Stimulated activated CD8-positive, alpha-beta memory T cell treated with anti-CD3 and anti-CD28 coated beads, Interleukin-7, amount 100 ng/mL, for 24 hours (primary cell): ENCODE measurements at places on chromosomes 1 and 21.

DNA sequence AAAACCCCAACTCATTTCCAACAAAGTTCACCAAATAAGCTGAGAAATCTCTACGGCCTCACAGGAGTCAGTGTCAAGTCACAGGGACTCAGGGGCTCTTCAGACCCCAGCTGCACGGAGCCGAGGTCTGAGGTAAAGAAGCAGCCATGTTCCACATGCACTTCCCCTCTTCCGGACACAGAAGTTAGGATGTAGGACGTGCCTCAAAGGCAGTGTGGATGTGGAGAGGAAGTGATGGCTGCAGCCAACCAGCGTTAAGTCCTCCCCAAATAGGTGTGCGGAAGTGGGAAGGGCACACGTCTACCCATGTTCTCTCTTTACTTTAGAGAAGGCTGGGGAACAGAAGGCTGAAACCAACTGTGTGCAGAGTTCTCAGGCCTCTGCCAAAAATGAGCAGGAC lies 14.6 kb upstream of the NCF2 start:
- no peak for DNase-seq

DNA sequence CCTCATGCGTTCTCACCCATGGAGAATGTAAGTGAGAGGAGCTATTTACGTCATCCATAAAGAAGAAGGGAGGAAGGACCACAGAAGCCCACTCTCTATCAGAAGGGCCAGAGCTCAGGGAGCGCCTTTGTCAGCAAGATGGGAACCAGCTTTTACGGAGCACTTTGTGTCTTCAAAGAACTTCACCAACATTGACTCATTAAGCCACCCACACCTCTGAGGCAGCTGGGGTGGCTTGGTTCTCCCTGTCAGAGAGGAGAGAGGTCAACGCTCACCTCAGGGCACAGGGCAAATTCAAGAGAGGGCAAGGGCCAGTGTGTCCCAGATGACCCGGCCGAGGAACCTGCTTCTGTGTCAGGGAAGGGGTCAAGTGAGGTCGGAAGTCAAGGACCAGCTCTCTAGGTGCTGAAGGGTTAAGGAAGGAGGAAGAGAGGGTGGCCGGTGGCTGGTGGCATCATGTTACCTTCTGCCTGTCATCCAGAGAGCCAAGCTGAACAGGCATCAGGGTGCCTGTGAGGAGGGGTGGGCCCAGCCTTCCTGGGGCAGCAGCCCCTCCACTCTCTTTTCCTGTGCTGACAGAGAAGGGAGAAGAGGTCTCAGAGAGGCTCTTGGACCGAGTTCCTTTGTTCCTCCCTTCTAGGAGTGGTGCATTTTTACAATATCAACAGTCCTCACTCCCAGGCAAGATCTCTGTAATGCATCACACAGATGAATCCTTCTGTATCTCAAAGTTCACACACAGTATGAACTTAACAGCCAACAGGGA lies 109.0 kb downstream of the ETS2 start:
- DNase-seq: no peak

- no peak for DNase-seq
These were observed 6.1 kb downstream of the SH2D1B start for GRCh38 chr1:162405800-162406199.

DNA sequence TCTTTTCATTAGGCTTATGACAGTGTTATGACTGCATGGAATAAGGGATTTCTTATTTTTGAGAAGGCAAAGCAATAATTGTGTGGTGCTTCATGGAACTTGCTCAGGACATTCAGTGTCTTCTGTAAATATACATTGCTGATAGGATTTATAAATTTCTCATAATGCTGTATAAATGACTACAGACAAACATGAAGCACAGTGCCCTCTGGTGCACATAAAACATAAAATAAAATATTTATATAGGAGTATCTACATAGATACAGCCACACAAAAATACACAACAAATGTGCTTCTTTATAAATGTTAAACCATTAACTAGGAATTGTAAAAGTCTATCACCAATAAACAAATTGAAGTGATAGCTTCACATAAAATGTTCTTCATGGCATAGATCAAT lies 24.1 kb downstream of the BRINP3 start:
- DNase-seq: no peak

DNA sequence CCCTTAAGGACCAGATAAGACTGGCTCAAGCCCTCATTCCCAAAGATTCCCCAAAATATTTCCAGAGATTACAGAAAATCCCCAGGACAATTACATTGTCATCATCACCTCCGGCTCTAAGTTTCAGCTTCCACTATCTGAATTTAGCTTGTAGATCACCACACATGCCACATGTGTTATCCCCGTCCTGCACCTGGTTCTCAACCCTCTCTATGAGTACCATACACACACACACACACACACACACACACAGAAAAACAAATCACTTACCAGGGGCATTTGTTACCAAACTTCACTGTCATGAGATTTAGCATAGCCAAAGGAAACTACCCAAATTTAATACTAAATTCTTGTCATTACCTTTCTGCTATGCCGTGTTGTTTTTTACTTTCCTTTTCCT lies 15.4 kb upstream of the TSPAN1 start:
- no peak for DNase-seq

GRCh38 chr1:198756470-198756869 lies 117.6 kb downstream of the PTPRC start:
- DNase-seq: no peak

GRCh38 chr1:241695246-241696171 lies 43.4 kb downstream of the WDR64 start:
- DNase-seq: no peak

DNA sequence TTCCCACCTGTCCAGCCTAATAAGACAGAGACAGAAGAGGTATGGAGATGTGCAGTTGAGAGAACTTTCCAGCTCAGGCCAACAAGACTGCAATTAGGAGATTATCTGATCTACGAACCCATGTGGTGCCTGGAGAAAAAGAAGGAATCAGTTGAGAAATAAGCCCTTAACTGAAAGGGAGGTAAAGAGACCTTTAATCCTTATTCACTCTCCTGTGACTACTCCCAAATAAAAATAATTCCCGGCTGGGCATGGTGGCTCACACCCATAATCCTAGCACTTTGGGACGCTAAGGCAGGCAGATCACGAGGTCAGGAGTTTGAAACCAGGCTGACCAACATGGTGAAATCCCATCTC lies 31.9 kb upstream of the SARS1 start:
- DNase-seq: no peak

DNA sequence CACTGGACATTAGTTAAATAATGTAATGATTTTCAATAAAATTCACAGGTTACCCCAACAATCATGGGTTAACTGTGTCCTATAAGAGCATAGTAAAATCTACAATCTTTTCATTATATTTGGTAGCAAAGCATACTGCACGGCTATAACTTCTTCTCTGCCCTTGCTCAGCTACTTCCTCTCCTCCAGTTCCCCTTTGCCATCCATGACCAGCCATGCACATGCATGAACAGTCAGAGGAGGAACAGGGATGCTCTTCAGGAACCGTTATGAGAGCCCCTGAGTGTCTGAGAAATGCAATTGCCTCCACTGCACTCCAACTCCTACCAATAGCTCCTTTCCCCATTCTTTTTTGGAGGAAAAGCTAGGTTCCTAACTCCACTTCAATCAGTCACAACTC lies 646.7 kb downstream of the LTN1 start:
- no peak for DNase-seq

GRCh38 chr1:89953131-89953626 lies 41.7 kb upstream of the ZNF326 start:
- no peak for DNase-seq

- DNase-seq: no peak
These were observed 308.8 kb downstream of the COL11A1 start for GRCh38 chr1:102799496-102799895.

DNA sequence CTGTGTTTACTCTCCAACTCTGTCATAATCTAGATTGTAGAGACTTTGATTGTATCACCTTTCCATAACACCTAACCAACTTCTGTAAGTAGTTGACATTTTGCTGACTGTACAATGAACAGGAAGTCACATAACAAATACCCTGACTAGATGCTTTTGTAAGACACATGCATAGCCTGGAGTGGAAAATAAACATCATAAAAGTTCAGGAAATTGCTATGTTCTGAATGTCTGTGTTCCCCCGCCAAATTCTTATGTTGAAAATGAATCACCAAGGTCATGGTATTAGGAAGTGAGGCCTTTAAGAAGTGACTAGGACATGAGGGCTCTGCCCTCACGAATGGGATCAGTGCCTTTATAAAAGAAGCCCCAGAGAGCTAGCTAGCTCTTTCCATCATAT lies 40.4 kb upstream of the ZSWIM5 start:
- no peak for DNase-seq

DNA sequence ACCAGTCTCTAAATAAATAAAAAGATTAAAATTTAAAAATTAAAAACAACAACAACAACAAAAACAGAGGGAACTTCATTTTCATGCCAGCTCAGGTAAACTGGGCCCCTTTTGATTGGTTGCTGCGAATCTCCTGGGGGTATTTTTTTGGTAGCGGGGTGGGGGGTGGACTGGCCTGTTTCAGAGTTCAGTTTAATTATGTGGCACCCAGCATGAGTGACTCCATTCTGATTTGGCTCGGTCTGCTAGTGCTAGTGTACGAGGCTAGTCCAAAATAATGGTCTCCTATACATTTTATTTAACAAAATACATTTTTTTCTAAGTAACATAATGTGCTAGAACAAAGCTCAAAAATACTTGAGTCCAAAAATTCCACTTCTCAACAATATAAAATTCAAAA lies 18.2 kb downstream of the PDIK1L start:
- no peak for DNase-seq

GRCh38 chr1:160066829-160067745 lies 2.9 kb downstream of the KCNJ10 start:
- DNase-seq: no peak

DNA sequence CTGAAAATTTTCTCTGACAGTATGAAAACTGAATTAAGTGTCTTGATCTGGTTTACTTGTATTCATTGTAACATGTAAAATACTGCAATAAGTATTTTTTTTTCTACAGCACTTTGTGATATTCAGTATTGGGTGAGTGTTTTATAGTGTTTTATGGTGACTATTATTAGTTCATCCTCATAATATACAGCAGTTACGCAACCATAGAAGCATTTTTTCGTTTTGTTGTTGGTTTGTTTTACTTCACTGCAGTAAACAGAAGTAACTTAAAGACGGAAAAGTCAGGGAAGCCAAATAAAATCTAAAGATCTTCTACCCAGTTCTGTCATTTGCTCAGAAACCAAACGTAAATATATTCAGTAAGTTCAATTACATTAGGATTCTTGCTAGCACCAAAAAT lies 250.0 kb downstream of the TPR start:
- no peak for DNase-seq

- no peak for DNase-seq
These were observed 5.0 kb upstream of the AHCYL1 start for GRCh38 chr1:109979489-109980091.

DNA sequence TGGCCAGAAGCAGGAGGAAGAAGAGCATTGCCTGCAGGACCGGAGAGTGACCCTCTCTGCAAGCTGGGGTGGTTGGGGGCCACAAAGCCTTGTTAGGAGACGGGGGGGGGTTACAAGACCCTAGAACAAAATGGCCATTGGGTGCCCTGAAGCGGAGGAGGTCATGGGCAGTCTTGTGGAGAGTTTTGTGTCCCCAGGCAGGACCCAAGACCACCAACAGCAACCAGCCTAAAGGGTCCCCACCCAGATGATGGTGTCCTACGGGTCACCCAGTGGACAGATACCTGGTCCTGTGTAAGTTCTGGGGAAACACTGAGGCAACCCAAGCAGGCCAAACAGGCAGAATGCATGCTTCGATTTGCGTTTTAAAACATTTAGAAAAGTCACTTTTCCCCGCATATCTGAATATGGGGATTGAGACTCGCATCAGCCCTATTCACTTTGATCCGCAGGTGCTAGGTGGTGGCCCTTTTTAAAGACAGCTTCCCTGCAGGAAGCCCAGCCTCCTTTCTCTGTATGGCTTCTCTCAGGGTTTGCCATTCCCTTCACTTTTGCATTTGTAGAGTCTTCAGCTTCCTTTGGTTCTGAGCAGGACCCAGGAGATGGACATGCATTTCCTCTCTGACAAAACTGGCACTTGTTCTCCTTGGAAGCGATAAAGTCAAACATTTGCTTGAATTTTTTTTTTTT lies 21.1 kb downstream of the GNG4 start:
- no peak for DNase-seq

- DNase-seq: no peak
These were observed 37.8 kb downstream of the SETD4 start for GRCh38 chr21:36022427-36023091.

- no peak for DNase-seq
These were observed 82.8 kb upstream of the ATP1A1 start for GRCh38 chr1:116290085-116290705.
